ENCODE measurements at places on chromosomes 1 and 21.

DNA sequence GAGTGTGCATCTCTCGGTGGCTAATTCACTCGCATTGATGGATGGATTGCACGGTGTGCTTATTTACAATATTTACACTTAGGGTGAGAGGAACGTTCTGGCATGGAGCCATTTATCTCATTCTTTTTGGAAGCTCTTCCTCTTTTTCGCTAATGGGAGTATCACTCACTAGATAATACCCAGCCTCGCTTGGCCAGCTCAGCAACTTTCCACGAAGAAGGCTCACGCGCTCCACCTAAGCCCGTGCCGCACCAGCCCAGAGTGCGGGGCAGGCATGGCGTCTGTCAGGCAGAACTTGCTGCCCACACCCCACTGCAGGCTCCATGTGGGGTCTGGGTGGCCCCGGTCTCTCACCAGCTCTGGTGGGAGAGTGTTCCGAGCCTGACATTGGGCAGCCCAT, 484.9 kb downstream of the NPHP4 start:
- no peak for DNase-seq

GRCh38 chr1:8595941-8596340, 221.5 kb downstream of the RERE start:
- no peak for DNase-seq

GRCh38 chr1:210646258-210646616, 317.5 kb downstream of the HHAT start:
- DNase-seq: no peak

- DNase-seq: no peak
Measured at GRCh38 chr1:112247961-112248360, 148.1 kb upstream of the CTTNBP2NL start.

GRCh38 chr21:42062236-42063022, 8.7 kb upstream of the UMODL1 start:
- peak; percentile 84 for DNase-seq

- no peak for DNase-seq
Measured at GRCh38 chr21:31592963-31593560, 66.4 kb upstream of the SOD1 start.
